ENCODE measurements at places on chromosomes 5 and 9.

GRCh38 chr5:103166706-103167105 is 46.6 kb downstream of the PPIP5K2 start:
- DNase-seq, result peak; percentile 13

GRCh38 chr9:123929870-123930831 is at the start of gene DENND1A:
DENND1A (minus strand) TSS chr9:123930126; CDS start chr9:123929905, 221 bp downstream.
- peak; percentile 95 for DNase-seq

- no peak for DNase-seq
Measured at GRCh38 chr9:97560851-97561250, 59.4 kb downstream of the TMOD1 start.

DNA sequence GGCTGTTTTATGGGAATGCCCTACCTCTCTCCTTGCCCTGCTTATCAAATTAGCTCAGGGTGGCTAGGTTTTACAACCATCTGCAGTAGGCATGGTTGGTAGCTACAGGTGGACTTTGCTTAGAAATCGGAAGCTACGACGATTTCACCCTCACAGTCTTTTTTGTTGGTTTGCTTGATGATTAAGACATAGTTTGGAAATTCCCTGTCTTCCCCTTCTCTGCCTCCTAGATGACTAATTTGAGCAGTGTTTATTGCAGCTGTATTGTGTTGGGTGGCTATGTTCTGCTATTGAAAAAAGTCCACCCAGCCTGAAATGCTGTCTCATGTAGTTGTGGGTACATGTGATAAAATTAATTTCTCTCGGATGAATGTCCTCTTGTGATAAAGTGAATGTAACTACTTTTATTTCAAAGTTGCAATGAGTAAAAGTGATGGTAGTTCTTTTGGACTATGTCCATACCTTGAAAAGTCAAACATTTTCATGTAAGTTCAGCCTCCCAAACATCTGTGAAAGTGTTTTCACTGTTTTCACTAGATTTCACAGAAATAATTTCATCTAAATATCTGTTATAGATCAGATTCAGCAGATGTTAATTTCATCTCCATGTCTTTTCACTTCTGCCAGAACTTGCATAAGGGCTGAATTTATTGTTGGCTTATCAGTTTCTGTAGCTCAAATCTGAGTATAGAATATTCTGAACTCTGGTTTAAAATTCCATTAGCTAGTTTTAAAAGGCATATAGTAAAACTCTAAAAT is 37.3 kb upstream of the FYB1 start:
- peak; percentile 82 for DNase-seq

- no peak for DNase-seq
Measured at GRCh38 chr9:86064220-86064619, 35.1 kb downstream of the GOLM1 start.

- DNase-seq, result peak; percentile 39
Measured at GRCh38 chr5:129361441-129362025, 98.6 kb upstream of the ADAMTS19 start.

Measured in hematopoietic multipotent progenitor cell treated with erythropoietin and hydrocortisone succinate and interleukin-3 and kit ligand, for 4 days (in vitro differentiated cells).